Fibroblast of skin of scalp (primary cell): ENCODE measurements at places on chromosomes 7 and 10.

DNA sequence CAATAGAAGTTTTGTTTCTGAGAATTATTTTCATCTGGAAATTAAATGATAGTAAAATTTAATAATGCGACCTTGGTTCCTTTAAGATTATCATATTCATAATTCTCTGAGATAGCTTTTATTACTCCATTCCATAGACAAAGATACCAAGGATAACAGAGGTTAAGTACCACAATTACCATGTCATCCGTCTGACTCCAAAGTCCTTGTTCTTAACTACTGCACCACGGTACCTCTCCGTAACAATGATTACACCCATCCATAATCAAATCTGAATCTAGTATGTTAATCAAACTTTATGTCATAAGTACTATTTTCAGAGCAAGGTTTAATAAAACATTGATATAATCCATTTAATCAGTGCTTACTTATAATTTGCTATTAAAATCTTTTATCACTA is 8.4 kb downstream of the ZDHHC6 start:
- no peak for DNase-seq

- DNase-seq = peak; percentile 47
Measured at GRCh38 chr7:128164061-128164954, 76.8 kb upstream of the LEP start.

DNA sequence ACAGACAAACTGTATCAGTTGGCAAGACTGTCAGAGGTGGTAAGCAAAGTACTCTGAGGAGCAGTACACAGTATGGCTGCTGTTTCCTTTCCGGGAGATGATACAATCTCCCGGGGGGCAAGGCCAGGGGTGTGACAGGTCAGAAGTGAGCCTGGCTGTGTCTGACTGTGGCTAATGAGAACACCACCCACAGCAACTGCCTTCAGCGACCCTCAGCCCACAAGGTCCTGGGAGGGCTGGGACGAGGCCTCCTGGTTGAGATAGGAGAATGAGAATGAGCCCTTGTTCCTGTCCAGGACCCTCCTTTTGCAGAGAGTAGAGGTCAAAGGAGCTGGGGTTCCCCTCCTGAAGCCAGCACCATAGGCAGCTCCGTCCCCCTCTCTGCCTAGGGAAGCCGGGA is 421.7 kb downstream of the TCERG1L start:
- DNase-seq = no peak

GRCh38 chr7:126659124-126659523 is 593.6 kb downstream of the GRM8 start:
- no peak for DNase-seq

DNA sequence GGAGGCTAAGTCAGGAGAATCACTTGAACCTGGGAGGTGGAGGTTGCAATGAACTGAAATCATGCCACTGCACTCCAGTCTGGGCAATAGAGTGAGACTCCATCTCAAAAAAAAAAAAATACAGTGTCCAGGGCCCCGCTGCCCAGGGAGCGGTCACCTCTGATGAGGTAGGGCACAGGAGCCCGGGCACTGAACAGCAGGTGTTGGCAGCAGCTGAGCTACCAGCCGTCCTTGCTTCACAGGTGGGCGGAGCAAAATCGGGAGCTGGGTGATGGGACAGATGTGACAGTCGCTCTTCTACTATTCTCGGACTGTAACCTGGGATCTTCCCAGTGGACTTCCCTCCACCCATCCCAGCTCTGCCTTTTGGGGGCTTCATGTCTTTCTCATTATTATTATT is 49.4 kb downstream of the GTF2IRD1 start:
- no peak for DNase-seq

- DNase-seq = no peak
Measured at GRCh38 chr7:30159698-30160143, 24.9 kb downstream of the MTURN start.

DNA sequence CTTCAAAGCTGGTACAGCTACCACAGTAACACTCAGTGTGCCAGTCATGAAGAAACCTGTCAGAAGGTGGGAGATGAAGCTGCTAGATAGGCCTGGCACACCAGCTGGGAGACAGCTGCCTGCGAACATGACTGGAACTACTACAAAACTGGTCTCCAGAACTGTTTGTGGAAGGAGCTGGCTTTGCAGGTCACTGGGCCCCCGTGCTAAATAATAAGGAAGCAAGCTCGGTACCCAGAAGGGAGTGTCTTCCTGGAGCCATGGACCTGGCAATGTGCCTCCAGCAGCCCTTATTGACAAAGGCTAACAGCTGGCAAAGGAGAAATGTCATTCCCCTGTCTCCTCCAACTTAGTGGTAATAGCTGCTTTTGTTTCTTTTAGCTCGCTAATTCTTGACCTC is 1217.6 kb upstream of the LRRN3 start:
- no peak for DNase-seq

GRCh38 chr10:92990615-92991014 is 70.0 kb upstream of the CYP26C1 start:
- DNase-seq = peak; percentile 31

DNA sequence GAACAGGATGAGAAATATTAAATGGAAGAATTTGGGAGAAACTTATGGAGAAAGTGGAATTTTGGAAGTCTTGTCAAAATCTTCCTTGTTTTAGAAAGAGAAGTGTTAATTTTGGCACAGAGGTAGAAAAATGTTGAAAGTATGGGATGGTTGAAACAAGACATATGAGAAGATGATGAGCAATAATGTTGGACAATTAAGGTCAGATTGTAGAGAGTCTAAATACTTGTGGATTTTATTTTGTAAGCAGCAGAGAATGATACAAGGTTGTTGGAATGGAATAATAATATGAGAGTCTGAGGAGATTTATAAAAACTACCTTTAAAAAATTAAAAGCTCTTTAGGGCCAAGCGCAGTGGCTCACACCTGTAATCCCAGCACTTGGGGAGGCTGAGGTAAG is 34.6 kb downstream of the PHTF2 start:
- no peak for DNase-seq
